ENCODE measurements at places on chromosomes 13 and 19.

DNA sequence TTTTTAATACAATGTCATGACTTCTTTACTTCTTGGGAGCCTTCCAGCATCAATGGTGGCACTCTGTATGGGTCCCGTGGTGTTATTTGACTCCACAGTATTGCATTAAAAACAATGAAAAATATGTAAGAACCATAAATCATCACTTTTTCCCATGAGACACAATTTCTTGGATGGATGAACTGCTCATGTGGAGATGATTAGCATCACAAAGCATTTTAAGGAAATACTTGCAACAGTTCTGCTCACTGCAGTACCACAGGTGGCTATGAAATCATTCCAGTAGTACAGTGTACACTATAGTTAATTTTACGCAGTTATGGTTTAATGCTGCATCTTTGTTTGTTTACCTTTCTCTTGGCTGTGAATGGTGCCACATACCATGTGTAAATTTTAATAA lies 37.2 kb upstream of the C1QTNF9B start:
- DNase-seq: no peak

DNA sequence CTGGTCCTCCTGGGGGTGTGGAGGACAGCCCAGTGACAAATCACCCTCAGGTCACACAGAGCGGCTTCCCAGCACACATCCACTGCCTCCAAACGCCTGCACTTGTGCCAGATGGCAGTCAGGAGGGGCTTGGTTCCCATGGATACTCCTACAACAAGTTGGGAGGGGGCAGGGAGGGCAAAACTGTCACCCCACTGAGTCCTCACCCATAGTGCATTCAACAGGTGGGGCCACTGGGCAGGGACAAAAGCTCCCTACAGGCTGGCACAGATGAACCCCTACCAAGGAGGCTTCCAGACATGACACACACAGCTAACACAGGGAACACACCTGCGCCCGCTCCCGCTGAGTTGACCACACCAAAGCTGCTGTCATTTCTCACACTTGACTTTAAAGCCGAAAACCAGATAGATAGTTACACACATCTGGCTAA lies 120.5 kb downstream of the STK24 start:
- no peak for DNase-seq

DNA sequence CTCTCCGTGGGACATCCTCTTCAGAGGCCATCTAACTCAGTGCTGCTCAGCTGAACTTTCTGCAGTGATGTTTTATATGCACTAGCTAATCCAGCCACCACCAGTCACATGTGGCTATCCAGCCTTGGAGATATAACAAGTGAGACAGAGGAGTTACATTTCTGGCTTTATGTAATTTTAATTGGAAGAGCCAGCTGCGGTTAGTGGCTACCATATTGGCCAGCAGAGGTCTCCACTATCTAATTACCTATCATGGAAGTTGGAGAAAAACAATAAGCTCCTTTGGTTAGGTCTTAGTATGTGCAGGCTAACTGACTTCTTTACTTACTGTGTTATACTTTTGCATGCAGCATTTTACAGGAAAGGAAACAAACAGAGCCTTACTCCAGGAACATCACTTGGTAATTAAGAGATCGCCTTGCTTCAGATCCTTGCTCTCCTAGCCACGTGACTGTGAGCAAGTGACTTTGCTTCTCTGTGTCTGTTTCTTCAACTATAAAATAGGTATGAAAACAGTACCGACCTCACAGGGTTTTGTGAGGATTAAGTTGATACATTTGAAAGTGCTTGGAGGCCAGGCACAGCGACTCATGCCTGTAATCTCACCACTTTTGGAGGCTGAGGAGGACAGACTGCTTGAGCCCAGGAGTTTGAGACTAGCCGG lies 1.6 kb upstream of the KLK10 start:
- DNase-seq: no peak

DNA sequence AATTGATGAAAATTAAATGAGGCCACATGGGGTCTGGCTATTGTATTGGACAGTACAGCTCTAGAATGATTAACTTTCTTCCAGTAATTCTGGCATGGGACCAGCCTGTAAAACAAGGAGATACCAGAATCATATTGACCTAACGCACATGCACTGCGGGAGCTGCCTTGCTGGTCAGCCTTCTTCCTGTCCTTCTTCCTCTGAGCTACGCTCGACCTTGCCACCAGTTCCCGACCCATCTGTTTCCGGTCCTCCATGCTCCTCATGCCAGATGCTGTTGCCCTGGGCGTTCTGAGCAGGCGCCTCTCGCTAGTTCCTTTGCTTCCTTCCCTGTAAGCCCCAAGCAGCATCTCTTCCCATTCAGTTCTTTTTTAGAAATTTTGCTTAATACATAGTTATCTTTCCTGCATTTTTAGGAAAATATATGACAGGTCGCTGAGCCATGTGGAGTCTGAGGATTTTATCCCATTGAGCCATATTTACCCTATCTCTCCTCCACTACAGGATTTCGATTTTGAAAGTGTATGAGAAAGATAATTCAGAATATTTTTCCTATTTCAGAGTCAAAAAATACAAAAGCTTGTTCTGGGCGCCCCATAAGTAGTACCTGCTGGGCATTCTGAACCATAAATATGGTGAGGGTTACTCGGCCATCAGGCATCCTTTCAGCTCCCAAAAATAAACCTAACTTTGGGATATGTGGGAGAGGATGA lies 38.6 kb downstream of the TNFRSF19 start:
- DNase-seq: no peak

DNA sequence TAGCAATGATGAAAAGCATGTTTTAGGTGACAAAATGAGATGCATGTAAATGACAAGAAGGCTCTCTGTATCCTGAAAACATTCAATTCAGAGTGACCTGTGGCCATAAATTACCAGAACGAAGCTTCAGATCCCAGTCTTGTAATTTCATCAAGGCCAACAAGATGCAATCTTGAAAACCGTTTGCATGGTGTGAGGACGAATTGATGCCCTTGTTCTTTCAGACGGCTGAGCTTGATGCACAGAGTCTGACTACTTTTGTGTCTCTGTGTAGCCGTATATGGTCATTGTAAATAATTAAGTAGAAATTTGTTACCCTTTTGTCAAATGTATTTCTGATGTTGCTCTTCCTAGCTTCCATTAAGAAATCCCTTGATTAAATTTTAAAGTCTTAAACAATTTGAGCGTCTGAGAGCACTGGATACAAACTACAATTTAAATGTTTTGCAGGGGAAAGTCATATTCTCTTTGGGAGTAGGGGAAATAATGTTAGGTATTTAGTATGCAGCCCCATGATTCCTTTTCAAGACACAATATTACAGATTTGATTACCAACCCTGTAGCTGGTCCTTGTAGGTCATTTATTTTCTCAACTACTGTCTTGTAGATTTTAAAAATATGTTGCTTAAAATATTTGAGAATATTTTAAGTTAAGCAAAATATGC lies 125.8 kb upstream of the PCDH9 start:
- no peak for DNase-seq

- DNase-seq: no peak
Measured at GRCh38 chr19:49761625-49762311, 1.3 kb downstream of the TSKS start.

DNA sequence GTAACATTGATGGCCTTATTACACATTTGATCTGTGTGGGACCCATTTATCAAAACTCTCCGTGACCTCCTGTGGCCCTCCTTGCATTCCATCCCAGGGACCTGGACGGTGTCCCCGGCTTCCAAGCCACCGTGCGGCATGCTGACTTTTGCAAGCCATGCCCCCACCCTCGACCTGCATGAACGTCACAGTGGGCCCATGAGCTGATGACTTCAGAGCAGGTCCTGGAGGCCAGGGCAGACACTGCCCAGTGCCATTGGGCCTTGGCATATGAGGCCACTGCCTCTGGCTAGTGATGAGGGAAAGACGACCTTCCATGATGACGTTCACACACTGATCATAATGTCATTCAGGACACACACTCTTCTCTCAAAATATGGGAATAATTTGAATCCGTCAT lies 62.8 kb downstream of the RAB20 start:
- no peak for DNase-seq

- DNase-seq: no peak
Measured at GRCh38 chr13:113560645-113561416, 23.7 kb upstream of the TFDP1 start.

- no peak for DNase-seq
Measured at GRCh38 chr13:41365631-41366030, 54.6 kb downstream of the NAA16 start.

GRCh38 chr13:75368167-75368566 lies 113.8 kb downstream of the TBC1D4 start:
- DNase-seq: no peak

DNA sequence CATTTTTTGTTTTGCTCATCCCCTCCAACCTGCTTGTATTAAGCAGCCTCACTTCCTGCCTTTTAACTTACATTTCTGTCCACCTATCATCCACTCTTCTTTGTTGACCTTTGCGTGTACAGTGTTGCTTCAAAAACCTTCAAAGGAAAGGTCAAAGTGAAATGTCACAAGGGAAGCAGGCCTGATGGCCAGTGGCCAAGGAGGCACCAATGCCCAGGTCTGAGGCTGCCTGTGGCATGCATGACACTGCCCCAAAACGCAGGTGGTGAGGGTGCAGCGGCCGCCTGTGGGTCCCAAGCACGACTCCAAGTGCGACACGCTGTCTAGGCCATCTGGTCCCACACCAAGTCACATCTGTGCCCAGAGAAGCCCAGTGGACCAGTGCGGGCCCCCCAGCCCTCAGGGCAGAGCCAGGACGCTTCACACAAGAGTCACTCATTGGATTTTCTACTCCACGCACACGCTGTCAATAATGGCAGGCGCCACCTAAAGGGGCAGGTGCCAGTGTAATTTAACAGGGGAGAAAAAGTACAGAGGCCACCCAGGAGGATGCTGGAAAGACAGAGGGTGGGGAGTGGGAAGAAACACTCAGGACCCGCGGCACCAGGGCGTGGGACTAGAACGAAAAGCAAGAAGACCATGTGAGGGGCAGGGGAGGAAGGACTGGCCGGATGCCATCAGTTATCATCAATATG lies 23.5 kb downstream of the SLC7A1 start:
- DNase-seq: no peak

- no peak for DNase-seq
Measured at GRCh38 chr19:40116075-40116474, 25.3 kb upstream of the ZNF780A start.

- DNase-seq: no peak
Measured at GRCh38 chr13:55577847-55578210, 1562.9 kb upstream of the PRR20A start.

DNA sequence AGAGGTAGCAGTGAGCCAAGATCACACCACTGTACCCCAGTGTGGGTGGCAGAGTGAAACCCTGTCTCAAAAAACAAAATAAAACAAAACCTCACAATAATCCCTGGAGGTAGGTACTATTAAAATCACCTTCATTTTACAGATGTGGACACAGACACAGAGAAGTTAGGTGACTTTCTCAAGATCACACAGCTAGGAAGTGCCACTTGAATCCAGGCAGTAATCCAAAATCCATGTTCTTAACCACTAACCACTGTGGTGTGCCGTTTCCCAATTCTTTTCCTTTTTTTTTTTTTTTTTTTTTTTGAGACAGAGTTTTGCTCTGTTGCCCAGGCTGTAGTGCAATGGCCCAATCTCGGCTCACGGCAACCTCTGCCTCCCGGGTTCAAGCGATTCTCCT lies 9.0 kb downstream of the PPP1R14A start:
- DNase-seq: no peak

DNA sequence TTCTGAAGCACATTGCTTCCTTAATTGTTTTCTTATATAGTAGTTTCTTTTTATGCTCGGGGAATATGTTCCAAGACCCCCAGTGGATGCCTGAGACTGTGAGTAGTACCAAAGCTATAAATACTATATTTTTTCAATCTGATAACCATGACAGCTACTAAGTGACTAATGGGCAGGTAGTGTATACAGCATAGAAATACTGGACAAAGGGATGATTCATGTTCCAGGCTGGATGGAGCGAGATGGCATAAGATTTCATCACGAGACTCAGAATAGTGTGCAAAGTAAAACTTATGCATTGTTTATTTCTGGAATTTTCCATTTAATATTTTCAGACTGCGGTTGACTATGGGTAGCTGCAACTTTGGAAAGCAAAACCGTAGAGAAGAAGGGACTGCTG lies 47.9 kb upstream of the OLFM4 start:
- no peak for DNase-seq

DNA sequence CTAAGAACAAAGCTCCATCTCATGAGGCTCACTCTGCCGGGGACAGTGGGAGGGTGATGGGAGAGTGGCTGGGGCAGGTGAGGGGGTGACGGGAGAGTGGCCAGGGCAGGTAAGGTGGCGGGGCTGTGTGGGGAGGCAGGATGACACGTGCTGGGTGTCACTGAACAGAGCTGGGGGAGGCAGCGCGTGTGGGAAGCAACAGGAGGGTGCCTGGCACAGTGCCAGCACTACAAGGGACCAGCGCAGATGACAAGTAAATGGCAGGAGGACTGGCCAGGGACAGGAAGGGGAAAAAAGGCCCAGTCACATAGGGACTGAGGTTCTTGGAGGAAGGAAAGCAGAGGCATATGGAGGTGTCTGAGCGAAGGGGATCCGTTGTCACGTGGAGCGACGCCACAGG lies 129.9 kb downstream of the RNF17 start:
- no peak for DNase-seq

GRCh38 chr13:109844396-109844795 lies 58.0 kb upstream of the IRS2 start:
- DNase-seq: no peak

DNA sequence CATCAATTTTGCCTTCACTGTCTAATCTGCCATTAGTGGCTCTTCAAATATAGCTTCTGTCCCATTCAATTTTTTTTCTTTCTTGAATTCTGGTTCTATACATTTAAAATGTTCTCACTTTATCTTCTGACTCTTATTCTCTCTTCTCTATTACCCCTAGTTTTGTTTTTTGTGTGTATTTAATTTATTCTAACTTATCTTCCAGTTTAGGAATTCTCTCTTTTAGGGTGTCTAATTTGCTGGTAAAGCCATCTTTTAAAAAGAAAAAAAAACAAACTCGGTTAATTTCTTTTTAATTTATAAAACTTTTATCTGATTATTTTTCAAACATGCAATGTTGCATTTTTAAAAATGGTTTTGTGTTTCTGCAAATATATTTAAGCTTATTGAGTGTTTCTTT lies 80.3 kb upstream of the OXGR1 start:
- no peak for DNase-seq

DNA sequence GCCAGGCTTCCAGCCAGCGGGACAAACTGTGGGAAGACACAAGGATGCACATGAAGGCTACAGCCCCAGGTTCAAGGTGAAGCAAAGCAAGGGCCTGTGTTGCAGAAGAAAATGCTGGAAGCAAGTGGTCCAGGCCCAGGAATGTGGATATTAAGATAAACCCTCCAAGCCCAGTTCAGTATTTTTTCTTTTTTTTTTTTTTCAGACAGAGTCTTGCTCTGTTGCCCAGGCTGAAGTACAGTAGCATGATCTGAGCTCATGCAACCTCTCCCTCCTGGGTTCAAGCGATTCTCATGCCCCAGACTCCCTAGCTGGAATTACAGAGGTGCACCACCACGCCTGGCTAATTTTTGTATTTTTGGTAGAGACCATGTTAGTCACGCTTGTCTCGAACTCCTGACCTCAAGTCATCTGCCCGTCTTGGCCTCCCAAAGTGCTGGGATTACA lies 4.4 kb downstream of the PRDX2 start:
- no peak for DNase-seq

- DNase-seq: no peak
Measured at GRCh38 chr13:79989217-79989661, 351.7 kb downstream of the SPRY2 start.

GRCh38 chr13:30191491-30192100 lies 115.8 kb downstream of the KATNAL1 start:
- no peak for DNase-seq

- DNase-seq: no peak
Measured at GRCh38 chr13:113403255-113404104, 39.5 kb upstream of the GRTP1 start.

GRCh38 chr19:1259876-1260748 lies 9.0 kb upstream of the CIRBP start:
- DNase-seq: no peak

All from T follicular helper cell (primary cell).